ENCODE measurements at places on chromosomes 5 and 9. TPM values are rescaled to one million over a fixed set of nuclear protein-coding genes. Genes with fewer than 3 reads are reported as not detected.

DNA sequence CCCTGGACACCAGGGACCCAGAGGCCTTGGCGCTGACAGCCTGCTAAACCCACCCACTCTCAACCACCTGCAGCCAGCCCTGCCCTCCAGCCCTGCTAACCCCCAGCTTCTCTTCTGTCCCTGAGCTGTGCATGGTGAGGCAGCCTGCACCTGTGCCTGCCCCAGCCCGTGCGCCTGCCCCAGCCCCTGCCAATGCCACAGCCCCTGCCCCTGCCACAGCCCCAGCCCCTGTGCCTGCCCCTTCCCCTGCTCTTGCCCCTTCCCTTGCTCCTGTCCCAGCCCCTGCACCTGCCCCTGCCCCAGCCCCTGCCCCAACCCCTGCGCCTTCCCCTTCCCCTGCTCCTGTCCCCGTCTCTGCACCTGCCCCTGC is 43.3 kb upstream of the IRX4 start:
- no peak for DNase-seq

DNA sequence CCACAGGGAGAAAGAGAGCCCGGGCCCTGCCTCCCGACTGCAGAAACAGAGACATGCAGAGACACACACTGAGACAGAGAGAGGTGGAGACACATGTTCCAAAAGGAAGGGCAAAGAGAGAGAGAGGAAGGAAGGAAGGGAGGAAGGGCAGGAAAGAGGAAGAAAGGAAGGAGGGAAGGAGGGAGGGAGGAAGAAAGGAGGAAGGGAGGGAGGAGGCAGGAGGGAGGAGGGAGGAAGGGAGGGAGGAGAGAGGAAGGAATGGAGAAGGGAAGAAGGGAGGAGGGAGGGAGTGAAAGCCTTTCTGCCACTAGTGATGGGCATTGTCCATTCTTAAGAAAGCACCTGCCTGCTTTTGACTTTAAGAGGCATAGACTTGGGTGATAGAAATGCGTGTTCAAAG is 31.8 kb upstream of the FIBCD1 start:
- DNase-seq = no peak

DNA sequence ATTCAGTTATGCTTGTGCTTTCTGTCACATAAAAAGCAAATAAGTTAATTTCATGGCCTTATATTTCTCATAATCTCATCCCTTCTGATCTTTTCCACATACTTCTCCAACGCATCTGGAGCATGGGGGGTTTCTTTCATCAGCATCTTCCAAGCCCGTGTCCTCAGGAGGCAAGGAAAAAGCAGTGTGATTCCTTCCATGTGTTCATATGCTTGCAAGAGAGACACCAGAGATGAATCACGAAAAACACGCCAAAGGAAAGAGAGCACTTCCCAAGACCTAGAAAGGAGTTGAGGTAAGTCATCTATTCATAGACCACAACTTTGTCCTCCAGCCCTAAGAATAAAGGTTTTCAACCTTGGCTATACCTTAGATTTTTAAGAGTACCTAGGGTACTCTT is 26.0 kb upstream of the SVEP1 start:
- DNase-seq = no peak

- no peak for DNase-seq
These were observed 283.8 kb downstream of the NTRK2 start for GRCh38 chr9:84953252-84953773.

ARSI gene
- total RNA-seq = 0.93 TPM

DNA sequence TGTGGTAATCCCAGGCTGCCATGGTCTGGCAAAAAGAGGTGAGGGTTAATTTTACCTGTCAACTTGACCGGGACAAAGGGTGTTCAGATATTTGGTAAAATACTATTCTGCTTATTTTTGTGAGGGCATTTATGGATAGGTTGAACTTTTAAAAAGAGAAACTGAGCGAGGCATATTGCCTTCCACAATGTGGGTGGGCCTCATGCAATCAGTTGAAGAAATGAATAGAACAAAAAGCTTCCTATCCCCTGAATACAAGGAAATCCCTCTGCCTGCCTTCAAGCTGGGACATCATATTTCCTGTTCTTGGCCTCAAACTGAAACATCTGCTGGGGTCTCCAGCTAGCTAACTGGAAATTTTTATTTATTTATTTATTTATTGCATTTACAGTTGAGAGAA is 734.7 kb downstream of the IRX1 start:
- no peak for DNase-seq

DNA sequence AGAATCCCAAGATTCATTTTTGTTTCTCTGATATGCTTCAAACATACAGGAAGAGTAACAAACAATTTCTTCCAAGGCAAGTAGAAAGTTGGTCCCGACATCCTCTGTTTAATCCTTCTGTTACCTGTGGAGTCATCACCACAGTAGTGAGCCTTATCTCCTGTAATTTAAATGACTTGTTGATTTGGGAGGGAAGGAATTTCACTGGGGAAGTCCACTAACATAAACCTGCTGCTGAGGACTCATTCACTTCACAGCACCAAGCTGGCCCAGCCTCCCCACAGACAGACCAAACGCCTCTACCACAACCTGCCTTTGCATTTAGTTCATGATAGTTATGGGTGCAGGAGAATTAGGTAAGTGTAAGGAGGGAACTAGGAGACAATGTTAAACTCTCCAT is 63.2 kb downstream of the PRKACG start:
- DNase-seq = no peak

- no peak for DNase-seq
These were observed 414.5 kb upstream of the ZNF608 start for GRCh38 chr5:125160787-125161502.

DNA sequence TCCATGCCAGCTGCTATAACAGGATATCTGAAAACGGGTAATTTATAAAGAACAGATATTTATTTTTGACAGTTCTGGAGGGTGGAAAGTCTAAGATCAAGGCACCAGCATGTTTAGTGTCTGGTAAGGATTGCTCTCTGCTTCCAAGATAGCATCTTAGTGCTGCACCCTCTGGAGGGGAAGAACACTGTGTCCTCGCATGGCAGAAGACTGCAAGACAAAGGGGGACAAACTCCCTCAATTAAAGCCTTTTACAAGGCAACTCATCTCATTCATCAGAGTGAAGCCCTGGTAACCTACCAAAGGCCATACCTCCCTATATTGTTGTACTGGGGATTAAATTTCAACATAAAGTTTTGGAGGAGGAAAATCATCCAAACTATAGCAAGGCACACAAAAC is 298.9 kb upstream of the EDIL3 start:
- DNase-seq = no peak

NR4A3 gene
- 3.0 TPM for total RNA-seq

IGFBPL1 gene
- 18.0 TPM for total RNA-seq

Measured in testis (tissue), 5 donors.